ENCODE measurements at places on chromosomes 13 and 19.

GRCh38 chr19:19866611-19867248 lies 1.0 kb downstream of the ZNF253 start:
- DNase-seq: no peak

GRCh38 chr19:8484331-8484894 lies 18.0 kb downstream of the PRAM1 start:
- no peak for DNase-seq

- no peak for DNase-seq
Observed at GRCh38 chr13:100797921-100798320, 123.3 kb upstream of the TMTC4 start.

GRCh38 chr13:73870036-73870741 lies 264.0 kb downstream of the KLF12 start:
- no peak for DNase-seq

- DNase-seq: no peak
Observed at GRCh38 chr13:106052200-106052767, 483.2 kb downstream of the EFNB2 start.

DNA sequence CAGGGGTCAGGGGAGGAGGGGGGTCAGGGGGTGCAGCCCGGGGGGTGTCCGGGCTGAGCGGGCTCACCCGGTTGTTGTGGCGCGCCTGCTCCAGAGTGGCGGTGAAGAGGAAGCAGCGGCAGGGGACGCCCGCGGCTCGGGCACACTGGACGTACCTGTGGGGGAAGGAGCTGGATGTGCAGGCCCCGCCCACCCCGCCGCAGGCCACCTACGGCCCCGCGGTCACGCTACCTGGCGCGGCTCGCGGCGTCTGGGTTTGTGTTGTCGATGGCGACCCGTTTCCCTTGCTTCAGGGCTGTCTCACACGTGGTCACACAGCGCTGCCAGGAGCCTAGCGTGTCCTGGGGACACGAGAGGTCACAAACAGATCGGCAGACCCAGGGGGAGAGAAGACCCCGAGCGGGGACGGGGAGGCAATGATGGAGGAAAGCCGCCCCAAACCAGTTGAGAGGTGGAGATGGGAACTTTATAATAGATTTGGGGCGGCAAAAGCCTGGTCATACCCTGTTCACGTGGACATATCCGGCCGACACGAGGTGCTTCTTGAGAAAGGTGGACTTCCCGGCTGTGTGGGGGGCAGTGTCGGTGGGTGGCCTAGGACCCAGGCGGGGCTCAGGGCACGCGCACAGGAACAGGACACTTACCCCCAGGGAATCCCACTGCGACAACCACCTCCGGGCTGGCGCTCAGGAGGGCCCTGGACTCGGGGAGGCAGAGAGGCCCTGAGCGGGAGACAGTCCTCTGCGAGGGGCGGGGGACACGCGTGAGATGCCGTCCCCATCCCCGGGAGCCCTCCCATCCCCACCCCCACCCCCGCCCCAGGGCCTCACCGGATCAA lies 5.6 kb downstream of the PNKP start:
- no peak for DNase-seq

DNA sequence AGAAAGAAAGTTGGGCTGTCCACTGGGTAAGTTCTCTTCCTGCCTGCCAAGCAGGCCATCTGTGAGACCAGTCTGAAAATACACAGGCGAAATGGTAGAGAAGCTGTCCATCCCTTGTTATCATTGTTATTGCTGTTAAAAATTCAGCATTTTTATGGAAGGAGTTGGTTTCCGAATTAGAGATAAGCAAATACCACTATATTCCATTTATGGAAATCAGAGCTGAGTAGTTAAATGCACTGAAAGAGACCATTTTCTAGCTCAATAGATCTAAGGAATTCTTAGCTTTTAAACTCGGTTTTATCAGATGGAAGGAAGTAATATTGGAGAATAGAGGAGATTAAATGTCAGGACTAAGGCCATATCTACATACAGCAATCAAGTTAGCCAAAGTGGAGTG lies 40.7 kb downstream of the MZT1 start:
- no peak for DNase-seq

DNA sequence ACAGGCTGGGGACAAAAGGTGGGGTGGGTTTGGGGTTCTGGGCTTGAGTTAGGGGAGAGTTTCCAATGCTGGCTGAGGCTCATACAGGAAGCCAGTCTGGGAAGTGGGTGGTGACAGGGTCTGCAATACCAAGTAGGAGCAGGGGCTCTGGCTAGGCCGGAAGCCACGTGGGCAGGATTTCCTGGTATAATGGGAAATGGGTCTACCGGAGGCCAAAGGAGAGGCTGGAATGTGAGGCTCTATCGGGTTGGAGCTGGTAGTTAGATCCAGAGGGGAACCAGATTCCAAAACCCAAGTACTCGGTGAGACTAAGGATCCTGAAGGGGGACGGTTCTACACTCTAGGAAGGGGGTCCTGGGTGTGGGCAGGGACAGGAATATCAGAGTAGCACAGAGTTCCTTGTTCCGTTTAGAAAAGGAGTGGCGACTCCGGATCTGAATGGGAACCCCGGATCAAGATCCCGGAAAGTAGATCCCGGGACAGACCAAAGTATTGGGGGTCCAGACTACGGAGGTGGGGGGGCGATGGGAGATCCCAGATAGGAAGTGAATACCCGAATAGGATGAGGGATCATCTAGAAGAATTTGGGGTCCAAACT lies 802 bp downstream of the CDC37 start:
- no peak for DNase-seq

GRCh38 chr13:99085808-99086266 lies 108.0 kb upstream of the DOCK9 start:
- DNase-seq: peak; percentile 31

DNA sequence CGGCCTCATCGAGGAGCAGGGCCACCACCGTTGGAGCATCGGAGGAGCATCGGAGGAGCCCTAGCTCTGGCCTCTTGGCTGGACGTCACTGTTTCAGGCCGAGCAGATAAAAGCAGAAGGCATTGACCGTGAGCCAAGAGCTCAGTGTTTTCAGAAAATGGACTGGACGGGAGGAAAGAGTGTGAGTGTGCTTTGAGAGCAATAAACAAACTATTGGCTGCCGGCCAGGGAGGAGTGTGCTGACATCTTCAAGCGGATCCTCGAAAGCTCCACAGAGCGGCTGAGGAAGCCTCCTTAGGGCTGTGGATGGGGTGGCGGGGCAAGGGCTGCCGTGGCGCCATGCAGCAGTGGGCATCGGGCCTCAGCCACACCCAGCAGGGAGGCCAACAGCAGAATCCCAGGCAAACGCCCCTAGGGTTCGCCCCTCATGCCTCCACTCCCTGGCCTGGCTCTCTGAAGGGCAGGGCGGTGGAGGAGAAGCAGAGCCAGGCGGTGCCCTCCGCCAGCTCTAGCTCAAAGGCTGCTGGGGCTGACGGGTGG lies 41.8 kb downstream of the IRS2 start:
- no peak for DNase-seq

GRCh38 chr19:52648336-52649016 lies 10.3 kb upstream of the ZNF83 start:
- DNase-seq: no peak

DNA sequence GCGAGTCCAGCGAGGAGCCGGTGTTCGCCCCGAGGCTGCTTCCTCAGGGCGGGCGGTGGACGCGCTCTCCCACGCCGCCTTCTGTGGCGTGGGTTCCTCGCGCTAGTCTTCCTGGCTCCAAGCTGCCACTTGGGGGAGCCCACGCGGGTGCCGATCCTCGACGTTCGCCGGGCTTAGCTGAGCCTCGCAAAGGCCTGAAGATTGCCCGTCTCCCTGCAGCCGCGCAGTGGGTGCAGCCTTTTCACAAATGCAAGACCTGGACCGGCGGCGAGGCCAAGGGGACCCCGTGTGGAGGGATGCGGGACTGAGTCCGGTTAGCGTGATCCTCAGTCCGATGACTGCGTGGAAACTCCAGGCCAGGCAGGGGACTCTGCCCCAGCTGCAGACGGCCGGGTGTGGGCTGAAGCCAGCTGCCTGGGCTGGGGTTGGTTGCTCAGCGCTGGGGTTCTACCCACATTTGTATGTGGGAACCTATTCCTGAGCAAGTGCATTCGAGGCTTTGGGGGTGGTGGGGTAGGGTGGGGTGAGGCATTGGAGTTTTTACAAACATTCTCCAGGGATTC lies 16.6 kb upstream of the LRP3 start:
- no peak for DNase-seq

DNA sequence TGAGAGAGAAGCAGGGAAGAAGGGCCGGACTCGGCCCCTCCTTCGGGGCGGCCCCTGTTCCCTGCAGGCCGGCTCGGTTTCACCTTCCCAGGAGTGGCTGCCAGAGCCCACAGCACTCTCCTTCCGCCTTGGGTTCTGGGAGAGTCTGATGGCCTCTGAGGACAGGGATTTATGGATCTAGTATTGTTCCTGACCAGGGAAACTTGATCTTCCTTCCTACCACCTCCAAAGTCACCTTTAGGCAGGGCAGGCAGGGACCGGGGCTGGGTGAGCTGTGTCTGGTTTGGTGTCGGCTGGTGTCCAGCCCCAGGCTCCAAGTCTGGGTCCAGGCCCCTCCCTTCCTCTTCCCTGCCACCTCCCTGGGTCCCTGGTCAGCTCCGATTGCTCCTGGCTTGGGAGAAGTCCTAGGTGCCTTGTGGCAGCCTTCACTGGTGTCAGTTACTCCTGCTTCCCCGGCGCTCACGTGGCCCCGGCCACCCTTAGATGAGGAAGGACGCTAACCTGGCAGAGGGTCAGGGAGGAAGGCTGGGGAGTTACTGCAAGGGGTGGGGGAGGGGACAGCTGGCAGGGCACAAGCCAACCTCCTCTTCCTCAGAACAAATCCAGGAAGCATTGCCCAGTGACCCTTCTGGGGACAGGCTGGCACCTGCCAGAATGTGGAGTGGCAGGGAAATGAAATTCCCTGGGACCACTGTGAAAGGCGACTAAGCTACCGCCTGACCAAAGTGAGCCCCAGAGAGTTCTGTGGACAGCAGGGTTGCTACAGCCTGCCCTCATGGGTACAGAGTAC lies 18.8 kb downstream of the RFX1 start:
- no peak for DNase-seq

DNA sequence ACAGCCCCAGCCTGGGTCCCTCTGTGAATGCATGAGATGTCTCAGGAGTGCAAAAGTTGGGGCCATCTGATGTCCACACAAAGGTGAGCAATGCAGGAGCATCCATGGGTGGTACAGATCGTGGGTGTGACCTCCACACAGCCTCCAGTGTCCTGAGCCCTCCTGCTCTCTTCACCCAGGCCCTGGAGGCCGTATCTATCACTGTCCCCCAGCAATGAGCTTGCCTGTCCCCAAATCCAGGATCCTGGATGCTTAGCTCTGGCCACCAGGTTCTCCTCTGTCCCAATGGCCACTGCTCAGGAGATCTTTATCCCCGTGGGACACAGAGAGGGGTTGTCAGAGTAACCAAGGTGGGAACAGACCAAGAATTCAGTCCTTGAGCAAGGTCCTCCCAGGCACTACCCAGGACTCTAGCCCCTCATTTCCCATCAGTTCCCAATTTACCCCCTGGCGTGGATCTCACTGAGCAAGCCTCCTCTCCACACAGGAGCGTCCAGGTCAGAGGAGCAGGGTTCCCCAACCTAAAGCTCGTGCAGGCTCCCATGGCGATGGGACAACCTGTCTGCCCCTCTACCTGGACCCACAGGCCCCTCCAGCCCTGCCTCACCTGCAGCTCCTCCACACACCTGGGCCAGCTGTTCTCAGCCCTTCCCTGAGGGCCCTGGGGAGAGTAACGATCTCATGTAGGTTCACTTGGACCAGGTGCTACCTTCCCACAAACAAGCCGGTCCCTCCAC lies 11.3 kb downstream of the CEACAM21 start:
- DNase-seq: no peak

DNA sequence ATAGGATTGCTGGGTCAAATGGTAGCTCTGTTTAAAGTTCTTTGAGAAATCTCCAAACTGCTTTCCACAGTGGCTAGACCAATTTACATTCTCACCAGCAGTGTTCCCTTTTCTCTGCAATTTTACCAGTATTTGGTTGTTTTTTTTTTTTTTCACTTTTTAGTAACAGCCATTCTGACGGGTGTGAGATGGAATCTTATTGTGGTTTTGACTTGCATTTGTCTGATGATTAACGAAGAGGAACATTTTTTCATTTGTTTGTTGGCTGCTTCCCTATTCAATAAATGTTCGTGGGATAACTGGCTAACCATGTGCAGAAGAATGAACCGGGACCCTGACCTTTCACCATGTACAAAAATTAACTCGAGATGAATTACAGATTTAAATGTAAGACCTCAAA lies 31.2 kb downstream of the CYP4F2 start:
- no peak for DNase-seq

DNA sequence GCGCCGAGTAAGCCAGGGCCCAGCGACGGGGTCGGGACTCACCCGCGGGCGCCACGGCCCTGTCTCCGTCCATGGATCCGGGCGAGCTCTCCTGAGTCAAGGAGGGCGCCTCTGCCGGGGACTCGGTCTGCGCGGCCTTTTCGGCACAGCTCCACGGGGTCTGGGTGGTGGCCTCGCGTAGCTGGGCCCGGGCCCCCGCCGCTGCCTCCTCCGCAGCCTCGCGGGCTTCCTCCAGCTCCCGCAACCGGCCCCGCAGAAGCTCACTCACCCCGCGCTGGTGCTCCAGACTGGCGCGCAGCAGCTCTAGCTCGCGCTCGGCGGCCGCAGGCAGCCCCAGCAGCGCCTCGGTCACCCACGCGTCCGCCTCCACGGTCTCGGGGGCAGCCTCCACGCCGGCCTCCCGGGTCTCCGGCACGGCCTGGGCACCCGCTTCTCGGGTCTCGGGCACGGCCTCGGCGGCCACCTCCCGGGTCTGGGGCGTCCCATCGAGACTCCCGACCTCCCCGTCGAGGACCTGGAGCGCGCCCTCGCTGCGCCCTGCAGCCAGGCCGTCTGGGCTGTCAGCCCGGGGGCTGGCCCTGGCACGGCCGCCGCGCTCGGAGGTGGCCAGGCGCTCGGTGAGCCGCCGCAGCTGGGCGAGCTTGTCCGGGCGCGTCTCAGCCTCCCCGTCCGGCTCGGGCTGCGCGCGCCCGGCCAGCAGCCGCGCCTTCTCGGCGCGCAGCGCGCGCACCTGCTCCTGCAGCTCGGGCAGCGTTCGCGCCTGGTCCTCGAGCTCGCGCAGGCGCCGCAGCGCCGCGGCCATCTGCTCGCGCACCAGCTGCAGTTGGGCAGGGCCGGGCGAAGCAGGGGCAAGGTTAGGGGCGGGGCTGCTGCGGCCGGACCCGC lies 8.4 kb downstream of the KANK3 start:
- DNase-seq: no peak

GRCh38 chr13:30422054-30422839 lies at the start of gene UBE2L5:
Gene UBE2L5 (plus strand): TSS chr13:30422493. CDS start chr13:30427991, 5,498 bp downstream.
- peak; percentile 81 for DNase-seq

DNA sequence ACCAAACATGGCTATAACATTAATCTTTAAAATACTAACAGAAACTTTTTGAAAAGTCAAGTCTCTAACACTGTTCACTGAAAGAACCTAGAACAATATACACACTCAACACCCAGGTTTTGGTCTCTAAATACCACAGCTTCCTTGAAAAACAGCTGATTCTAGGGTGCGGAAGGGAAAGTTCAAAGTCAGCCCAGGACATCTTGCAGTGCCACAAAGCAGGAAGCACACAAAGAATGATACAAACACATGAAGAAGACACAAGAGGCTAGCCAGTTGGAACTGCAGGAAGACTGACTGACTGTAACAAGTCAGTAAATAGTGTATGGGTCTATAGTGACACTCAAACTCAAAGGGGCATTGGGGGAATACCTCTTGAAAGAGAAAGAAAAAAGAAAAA lies 4.6 kb downstream of the DEDD2 start:
- no peak for DNase-seq
